Stimulated activated CD4-positive, alpha-beta T cell treated with anti-CD3 and anti-CD28 coated beads, Interleukin-2, amount 100 ng/mL, for 48 hours (primary cell): ENCODE measurements at places on chromosomes 6 and 20.

GRCh38 chr6:154766288-154766687, 33.1 kb downstream of the SCAF8 start:
- no peak for DNase-seq

DNA sequence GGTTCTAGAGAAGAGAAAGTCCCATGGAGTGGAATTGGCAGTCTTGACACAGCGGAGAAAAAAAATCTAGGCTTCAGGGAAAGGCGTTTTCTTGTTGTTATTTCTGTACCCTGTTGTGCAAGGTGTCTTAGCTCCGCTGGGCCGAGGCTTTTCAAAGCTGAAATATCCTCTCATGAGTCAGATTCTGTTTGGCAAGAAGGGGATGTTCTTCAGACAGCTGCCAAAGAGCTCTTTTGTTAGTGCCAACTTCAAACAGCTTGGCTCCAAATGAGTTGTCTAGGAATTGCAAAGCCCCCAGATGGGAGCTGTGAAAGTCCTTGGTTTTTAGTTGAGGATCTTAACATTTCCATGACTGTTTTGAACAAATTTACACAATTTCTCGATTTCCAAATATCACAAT, 45.6 kb downstream of the LRRN4 start:
- DNase-seq, result no peak

- DNase-seq, result no peak
These were observed 14.3 kb upstream of the GGTLC1 start for GRCh38 chr20:24002896-24003295.

DNA sequence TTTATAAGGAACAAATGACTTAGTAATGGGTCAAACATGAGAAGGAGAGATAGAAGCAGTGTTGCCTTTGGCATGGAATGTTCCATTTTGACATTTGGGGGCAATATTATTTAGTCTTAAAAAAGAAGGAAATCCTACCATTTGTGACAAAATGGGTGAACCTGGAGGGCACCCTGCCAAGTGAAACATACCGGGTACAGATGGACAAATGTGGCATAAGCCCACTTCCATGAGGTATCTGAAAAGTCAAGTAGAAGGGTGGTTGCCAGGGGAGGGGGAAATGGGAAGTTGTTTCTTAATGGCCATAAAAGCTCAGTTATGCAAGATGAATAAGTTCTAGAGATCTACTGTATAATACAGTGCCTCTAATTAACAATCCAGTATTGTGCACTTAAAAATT, 269.3 kb downstream of the TBC1D7 start:
- DNase-seq, result no peak

- DNase-seq, result no peak
These were observed 92.0 kb downstream of the JAG1 start for GRCh38 chr20:10581823-10582222.

DNA sequence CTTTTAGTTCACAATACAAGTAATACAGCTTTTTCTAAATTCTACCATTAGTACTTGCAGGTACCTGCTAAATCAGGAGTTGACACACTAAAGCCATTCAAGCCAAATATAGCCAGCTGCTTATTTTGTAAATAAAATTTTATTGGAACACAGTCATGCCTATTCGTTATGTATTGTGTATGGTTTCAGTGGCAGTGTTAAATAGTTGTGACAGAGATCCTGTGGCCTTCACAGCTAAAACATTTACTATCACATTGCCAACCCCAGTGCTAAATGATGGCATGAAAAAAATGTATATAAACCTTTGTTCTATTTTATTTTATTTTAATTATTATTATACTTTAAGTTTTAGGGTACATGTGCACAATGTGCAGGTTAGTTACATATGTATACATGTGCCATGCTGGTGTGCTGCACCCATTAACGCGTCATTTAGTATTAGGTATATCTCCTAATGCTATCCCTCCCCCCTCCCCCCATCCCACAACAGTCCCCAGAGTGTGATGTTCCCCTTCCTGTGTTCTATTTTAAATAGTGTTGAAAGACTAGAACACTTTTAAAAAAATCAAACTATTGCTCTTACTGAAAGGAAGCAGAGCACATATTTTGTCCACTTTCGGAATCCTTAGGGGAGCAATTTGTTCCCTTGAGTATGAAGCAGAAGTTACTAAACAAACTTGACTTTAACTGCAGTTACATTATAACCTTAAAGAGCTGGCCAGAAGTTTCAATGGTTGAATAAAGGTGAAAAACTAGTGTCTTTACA, 115.7 kb downstream of the PRIM2 start:
- no peak for DNase-seq

DNA sequence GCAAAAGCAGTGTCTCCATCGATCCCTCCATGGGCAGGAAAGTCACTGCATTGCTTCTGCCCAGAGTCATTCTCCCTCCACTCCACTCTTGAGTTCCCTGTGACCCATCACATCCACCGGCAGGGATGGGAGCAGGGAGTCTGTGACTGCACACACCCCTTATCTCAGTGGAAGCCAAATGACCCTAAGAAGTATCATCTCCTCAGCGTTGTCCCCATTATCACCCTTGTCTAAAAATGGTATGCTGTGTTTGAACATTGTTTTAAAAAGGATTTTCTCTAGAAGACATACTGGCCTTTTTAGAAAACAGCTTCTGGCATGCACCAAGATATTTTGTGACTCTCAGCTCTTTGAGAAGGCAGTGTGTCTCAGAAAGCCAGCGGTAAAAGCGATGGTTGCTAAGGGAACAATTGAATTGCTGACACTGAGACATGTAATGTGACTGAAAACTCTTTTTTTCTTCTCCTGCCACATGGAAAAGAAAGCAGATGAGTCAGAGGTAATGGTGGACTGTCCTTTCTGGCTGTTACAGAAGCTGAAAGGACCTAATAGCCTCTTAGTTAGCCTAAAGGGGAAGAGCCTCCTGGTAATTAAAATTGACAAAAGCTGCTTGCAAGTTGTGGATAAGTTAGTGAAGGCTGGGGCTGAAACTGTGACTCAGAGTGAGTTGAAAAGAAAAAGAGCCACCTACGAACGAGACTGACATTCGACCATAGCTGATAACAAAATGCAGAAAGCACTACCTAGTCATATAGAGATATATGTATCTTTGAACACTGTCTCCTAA, 120.5 kb downstream of the MAP3K7 start:
- DNase-seq, result no peak

DNA sequence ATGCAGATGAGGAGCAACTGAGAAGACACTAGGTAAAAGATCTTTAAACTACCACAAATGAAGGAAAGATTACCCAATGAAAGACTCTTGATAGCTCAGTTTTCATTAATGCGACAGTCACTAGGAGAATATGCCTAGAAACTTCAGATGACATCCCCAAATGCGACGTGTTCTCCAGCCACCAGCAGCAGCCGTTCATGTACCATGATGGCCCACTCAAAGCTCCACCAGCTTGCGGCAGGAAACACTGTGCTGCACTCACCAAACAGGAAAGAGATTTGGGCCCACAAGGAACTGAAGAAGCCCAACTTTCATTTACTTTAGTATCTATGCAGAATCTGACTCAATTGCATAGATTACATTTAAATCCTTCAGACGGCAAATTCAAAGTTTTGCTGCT, 7.5 kb downstream of the DIDO1 start:
- DNase-seq, result peak; percentile 40

GRCh38 chr6:14053811-14054210, 63.8 kb upstream of the CD83 start:
- no peak for DNase-seq

- DNase-seq, result no peak
These were observed 103.9 kb upstream of the AFDN start for GRCh38 chr6:167722634-167723309.

- DNase-seq, result no peak
These were observed 325.3 kb downstream of the PRL start for GRCh38 chr6:21971541-21971940.

- DNase-seq, result no peak
These were observed 69.5 kb downstream of the KIAA0319 start for GRCh38 chr6:24576447-24576846.

DNA sequence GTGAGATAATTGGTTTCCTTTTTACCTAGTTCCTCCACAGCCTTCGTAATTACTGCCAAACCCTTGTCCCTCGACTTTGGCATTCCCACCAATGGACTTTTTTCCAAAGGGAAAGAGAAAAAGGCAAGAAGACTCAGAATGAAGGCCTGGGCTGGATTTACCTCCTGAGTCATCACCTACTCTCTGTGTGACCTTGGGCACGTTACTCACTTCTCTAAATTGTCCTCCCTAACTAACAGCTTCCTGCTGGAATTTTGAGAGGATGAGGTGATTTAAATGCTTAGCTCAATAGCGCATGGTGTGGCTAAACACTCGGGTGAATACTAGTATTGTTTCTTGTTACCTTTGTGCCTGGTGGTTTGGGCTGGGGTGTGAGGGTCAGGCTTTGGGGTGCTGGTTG, 146.6 kb downstream of the DHX35 start:
- DNase-seq, result no peak

DNA sequence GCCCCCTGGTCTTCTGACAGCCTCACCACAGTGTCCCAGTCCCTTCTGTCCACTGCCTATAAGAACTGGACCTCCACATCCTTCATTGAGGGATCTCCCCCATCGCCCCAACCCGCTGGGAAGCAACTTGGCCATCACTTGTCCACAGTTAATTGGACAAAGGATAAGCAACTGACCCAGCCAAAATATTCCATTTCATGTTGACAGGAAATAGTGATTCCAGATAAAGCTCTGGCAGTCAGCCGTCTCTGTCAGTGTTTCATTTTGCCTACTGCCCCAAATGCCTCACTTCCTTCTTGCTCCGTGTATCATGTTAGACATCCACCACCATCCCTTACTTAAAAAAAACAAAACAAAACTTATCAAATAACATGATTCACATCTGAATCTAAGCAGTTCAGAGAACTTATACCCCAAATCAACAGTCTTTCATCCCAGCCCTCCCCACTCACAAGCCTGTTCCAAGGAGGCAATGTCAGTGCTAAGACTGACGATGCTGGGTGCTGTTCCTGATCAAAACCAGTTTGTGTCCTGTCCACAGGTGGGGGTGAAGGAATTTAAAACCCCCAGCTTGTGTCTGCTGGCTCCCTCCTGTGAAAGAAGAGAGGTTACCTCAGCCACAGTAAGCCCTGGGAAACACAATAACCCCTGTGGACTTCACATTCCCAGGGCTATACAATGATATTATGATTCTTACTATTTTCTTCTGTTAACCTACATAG, 162.5 kb downstream of the WDR27 start:
- DNase-seq, result no peak

DNA sequence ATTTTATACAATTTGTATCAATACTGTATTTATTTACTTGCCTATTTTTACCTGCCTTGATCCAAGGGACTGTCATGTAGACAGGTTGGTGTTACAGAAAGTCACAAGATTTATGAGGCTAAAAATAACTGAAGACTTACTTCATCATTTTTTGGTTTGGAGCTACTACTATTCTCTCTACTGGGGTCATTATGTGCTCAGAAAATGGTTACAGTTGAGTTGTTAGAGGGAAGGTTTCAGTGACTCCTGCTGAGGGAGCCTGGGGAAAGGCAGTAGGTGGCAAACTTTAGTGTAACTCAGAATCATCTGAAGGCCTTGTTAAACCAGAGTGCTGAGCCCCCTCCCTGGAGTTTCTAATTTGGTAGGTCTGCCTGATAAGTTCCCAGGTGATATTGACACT, 118.8 kb downstream of the TINAG start:
- no peak for DNase-seq

GRCh38 chr20:10922506-10922905, 248.7 kb upstream of the JAG1 start:
- no peak for DNase-seq

- no peak for DNase-seq
These were observed 693.0 kb downstream of the HTR1B start for GRCh38 chr6:76770281-76770680.

GRCh38 chr6:22451962-22452361, 117.4 kb upstream of the HDGFL1 start:
- no peak for DNase-seq

GRCh38 chr6:84416043-84416657, 188.7 kb upstream of the CEP162 start:
- DNase-seq, result no peak

DNA sequence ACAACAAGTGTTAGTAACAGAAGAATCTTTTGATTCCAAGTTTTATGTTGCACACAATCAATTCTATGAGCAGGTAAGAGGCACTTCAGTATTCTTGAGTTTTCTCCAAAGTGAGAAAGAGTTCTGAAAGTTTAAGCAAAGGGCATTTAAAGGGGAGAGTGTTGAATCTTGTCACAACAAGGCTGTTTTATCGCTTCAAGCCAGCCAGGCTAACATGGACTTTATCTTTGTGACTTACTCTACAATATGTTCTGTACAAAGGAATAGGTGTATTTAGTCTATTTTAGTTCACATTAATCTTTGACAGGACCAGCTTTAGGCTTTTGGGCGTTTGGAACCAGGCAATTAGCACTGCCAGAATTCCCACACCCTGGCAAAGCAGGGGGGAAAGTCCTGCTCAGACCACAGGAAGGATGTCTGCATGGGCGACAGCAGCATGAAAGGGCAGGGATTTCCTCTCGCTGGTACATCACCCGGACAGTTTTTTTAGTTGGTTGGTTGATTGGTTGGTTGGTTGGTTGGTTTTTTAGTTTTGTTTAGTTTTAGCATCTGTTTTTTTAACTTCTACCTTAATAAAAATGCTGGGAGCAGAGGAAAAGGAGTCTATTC, 395.4 kb upstream of the SOX4 start:
- DNase-seq, result no peak

DNA sequence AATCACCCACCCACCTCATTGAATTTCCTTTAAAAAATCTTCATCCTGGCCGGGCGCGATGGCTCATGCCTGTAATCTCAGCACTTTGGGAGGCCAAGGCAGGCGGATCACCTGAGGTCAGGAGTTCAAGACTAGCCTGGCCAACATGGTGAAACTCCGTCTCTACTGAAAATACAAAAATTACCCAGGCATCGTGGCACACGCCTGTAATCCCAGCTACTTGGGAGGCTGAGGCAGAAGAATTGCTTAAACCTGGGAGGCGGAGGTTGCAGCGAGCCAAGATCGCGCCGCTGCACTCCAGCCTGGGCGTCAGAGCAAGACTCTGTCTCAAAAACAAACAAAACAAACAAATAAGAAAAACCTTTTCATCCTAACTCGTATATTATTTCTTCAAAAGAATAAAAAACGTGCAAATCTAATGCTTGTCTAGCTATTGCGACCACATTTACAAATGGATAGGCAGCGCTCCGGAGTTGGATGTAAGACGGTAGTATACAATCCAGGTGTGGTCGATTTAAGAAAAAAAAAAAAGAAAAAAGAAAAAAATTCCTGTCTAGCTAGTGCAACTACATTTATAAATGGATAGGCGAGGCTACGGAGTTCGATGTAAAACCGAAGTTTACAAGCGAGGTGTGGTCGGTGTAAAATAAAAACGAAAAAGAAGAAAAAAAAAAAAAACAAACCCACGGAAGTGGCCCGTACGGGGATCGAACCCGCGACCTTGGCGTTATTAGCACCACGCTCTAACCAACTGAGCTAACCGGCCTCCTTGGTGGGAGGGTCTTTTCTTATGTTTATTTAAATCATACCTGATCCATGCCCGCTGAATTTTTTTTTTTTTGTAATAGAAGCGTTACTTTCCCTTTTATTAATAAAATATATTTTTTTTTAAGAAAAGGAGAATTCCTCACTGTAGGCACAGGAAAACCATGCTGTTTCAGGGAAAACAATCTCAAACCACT, 70.7 kb upstream of the PRSS16 start:
- peak; percentile 56 for DNase-seq
